Eye (tissue), 1 donor: ENCODE measurements at places on chromosomes 13 and 19.

GRCh38 chr13:101917833-101918661, 465.6 kb downstream of the ITGBL1 start:
- DNase-seq = peak; percentile 64

DNA sequence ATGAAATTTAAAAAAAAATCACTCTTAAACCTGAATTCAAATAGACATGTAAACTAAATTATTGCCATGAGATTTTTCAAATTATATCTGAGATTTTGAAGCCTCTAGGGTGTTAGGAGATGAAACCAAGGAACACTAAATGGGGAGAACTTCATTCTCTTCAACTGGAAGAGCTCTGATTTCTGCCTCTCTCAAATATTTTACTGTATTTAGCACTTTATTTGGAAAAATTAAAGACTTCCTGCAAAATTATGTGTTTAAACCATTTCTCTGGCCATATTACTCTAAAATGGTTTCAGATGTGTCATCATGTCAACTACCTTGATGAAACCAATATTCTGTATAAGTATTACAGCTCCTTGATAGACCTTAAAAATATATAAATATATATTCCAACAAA, 1571.6 kb upstream of the PRR20A start:
- DNase-seq = no peak

DNA sequence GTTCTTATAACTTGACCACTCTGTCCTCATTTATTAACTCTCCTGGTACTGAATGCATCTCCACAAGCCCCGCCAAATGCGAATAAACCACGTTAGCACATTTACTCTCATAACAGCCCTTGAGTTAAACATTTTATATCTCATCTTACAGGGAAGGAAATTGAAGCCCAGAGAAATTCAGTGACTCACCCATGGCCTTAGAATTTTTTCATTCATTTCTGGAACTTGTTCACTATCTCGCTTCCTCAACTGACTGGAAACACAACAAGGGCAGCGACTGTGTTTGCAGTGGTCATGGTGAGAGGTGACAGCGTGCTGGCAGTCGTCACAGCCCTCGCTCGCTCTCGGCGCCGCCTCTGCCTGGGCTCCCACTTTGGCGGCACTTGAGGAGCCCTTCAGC, 39.5 kb downstream of the SERP2 start:
- DNase-seq = no peak

DNA sequence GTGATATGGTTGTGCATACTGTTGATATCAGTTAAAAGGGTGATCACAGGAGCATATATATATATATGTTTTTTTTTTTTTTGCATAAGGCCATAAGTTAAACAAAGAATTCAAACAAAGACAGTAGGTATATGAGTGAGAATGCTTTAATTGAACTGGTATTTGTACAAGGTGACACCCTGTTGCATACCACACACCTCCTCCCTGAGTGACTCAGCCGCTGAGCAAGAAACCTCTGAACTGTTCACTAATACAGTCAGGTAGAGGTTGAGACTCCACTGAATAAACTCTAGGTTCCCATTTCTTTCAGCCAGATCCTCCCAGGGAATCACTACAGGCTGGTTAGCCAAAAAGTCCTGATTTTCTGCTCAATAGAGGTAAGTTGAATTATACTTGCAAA, at the start of gene SCEL:
Gene SCEL (plus strand): TSS at position 259 of the 400 bp plus-strand sequence. CDS start 20,170 bp downstream, outside the sequence.
- no peak for DNase-seq

- DNase-seq = no peak
Observed at GRCh38 chr13:86309881-86310280, 510.7 kb upstream of the SLITRK6 start.

DNA sequence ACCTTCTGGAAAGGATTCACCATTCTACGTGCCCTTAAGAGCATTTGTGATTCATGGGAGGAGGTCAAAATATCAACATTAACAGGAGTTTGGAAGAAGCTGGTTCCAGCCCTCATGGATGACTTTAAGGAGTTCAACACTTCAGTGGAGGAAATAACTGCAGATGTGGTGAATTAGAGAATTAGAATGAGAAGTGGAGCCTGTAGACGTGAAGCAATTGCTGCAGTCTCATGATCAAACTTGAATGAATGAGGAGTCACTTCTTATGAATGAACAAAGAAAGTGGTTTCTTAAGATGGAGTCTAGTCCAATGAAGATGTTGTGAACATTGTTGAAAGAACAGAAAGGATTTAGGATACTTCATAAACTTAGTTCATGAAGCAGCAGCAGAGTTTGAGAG, 129.1 kb downstream of the TNFRSF19 start:
- DNase-seq = no peak

DNA sequence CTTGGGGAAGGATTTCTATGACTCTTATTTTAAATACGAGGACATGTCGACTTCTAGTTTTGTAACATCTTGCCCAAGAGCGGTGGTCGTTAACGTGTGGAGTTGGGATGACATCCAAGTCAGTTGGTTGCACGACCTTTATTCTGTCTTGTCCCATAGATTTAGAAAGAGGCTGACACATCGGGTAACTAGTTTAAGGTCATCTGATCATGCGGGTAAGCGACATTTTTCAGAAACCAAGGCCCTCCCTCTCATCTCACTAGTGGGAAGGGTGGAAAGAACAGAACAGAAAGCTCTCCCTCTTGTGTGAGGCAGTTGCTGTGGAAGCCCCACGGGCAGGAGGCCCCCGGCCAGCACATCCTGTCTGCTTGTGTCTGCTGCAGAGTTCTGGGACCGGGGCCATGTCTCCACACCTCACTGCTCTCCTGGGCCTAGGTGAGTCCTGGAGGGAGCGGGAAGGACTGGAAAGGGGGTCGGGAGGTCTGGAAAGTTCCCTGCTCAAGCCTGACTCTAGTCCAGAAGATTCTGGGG, at the start of gene LAIR2:
Gene LAIR2 (plus strand): TSS at position 314 of the 531 bp plus-strand sequence. CDS start 88 bp downstream, at position 402.
- DNase-seq = no peak

GRCh38 chr13:106230450-106230849, 305.0 kb downstream of the EFNB2 start:
- DNase-seq = no peak

- no peak for DNase-seq
Observed at GRCh38 chr13:113815151-113816058, 48.5 kb downstream of the GAS6 start.
